ENCODE measurements at places on chromosomes 7 and 10.
A peak's percentile ranks its signal among the peaks of the same experiment; 100 is the strongest.

- no peak for DNase-seq
Measured at GRCh38 chr7:105760551-105761447, 115.6 kb downstream of the ATXN7L1 start.

GRCh38 chr10:61169294-61169693 lies 225.3 kb upstream of the RHOBTB1 start:
- no peak for DNase-seq

GRCh38 chr10:132497063-132497680 lies 40.4 kb upstream of the INPP5A start:
- DNase-seq: no peak

GRCh38 chr7:143480501-143480900 lies 2.8 kb downstream of the TAS2R41 start:
- DNase-seq: no peak

GRCh38 chr10:61285749-61286148 lies 167.4 kb downstream of the TMEM26 start:
- no peak for DNase-seq

GRCh38 chr7:151851145-151851751 lies 25.7 kb downstream of the PRKAG2 start:
- no peak for DNase-seq

GRCh38 chr10:80535671-80536360 lies 1.9 kb upstream of the SH2D4B start:
- peak; percentile 37 for DNase-seq

- no peak for DNase-seq
Measured at GRCh38 chr10:119398996-119399395, 143.5 kb downstream of the RGS10 start.

GRCh38 chr7:36951257-36951697 lies 227.0 kb upstream of the AOAH start:
- no peak for DNase-seq

GRCh38 chr10:119243488-119243887 lies 36.1 kb downstream of the GRK5 start:
- DNase-seq: no peak

GRCh38 chr7:158887594-158887993 lies 31.2 kb downstream of the DYNC2I1 start:
- no peak for DNase-seq

- DNase-seq: no peak
Measured at GRCh38 chr7:70919481-70920073, 212.4 kb upstream of the GALNT17 start.

- DNase-seq: no peak
Measured at GRCh38 chr10:77034795-77035194, 602.8 kb downstream of the KCNMA1 start.

DNA sequence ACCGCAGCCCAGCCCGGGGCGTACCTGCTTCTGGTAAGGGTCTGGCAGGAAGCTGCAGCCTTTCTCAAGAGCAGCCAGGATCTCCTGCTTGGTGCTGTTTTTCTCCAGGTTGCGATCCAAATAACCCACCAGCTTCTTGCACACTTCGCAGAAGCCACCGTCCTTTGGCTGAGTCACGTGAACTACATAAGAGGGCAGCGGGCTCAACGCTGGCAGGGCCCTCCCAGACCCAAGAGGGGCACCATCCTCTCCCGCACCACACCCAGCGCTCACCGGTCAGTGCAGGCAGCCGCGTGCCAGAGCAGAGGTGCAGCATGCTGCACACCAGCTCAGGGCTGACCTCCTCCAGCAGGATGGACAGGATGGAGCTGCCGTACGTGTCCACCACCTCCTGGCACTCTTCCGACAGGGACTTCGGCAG lies 31.6 kb downstream of the PSAP start:
- no peak for DNase-seq

DNA sequence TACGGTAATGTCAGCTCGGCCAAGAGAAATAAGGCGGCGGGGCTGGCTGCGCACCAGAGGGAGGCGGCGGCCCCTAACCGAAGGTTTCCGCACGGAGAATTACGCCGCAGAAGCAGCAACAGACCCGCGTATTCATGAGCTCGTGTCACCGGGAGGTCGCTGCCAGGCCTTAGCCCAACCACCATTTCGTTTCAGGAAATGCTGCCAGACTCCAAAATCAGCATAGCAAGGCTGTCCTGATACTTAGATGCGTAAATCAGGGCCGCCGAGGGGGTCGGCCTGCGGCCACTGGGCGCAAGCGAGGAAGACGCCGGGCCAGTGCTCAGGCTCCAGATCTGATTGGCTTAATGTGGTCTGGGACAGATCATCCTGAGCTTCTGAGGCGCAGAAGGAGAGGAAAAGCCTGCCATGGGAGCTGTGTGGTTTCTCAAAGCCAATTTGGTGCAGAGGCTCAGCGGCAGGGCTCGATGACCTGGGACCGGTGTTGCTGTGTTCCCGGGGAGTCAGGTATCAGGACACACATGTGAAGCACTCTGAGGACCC lies 247.9 kb downstream of the BAMBI start:
- DNase-seq: no peak

- no peak for DNase-seq
Measured at GRCh38 chr7:76220185-76221057, 18.7 kb downstream of the SRRM3 start.

GRCh38 chr10:78211561-78212051 lies 177.9 kb downstream of the RPS24 start:
- no peak for DNase-seq

GRCh38 chr7:66421830-66422475 lies 206.7 kb upstream of the KCTD7 start:
- no peak for DNase-seq

DNA sequence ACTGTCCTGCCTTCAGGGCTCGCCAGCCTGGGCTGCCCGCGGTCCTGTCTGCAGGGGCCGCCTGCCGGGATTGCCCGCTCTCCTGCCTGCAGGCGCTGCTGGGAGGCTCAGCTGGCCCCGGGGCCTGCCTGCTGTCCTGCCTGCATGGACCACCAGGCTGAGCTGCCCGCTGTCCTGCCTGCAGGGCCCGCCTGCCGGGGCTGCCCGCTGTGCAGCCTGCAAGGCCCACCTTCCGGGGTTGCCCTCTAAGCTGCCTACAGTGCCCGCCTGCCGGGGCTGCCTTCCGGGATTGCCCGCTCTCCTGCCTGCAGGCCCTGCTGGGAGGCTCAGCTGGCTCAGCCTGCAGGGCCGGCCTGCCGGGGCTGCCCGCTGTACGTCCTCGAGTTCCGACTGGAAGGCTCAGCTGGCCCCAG lies 164.4 kb downstream of the GLRX3 start:
- no peak for DNase-seq

DNA sequence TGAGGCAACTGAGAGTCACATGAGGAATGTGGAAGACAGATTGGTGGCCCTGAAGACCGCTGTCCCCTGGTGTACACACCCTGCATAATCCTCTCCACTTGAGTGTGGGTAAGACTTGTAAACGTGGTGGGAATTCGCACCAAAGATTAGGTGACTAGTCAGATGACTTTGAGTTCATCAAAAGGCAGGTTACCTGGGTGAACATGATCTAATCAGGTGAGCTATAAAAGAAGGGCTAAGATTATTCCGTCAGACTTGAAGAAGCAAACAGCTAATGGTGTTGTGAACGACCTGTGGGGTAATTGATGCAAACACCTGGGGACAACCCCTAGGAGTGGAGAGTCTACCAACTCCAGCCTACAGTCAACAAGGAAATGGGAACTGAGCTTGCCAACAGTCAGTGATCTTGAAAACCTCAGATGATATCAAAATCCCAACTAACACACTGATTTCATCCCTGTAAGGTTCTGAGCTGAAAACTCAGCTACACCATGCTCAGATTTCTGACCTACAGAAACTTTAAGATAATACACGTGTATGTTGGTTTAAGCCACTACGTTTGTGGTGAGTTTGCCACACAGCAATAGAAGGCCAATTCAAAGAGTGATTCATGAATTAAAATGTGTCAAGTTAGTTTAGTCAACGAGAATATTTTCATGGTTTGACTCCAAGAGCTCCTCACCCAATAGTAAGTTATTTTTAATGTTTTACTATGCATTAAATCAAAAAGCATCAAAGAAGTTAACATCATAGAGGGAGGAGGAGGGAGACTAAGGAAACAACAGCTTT lies 16.7 kb downstream of the PRTFDC1 start:
- DNase-seq: no peak

DNA sequence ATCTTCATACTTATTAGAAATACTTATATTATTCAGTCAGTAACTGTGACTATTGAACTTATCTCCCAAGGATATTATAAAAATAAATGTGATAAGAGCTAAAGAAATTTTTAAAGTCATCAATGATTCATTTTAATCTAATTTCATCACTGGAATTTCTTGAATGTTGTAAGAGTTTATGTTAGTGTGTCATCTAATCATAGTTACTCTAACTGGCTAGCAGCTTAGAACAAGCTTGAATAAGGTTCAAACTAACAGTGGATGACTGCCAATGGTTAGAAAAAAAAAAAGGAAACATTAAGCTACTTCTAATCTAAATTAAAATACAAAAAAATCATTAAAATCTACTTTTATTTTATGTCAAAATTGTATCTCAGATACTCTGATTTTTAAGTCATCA lies 1066.3 kb downstream of the CNTNAP2 start:
- no peak for DNase-seq

- no peak for DNase-seq
Measured at GRCh38 chr7:94406696-94407095, 12.0 kb downstream of the COL1A2 start.

- peak; percentile 34 for DNase-seq
Measured at GRCh38 chr10:26441491-26442214, 3.5 kb downstream of the APBB1IP start.

DNA sequence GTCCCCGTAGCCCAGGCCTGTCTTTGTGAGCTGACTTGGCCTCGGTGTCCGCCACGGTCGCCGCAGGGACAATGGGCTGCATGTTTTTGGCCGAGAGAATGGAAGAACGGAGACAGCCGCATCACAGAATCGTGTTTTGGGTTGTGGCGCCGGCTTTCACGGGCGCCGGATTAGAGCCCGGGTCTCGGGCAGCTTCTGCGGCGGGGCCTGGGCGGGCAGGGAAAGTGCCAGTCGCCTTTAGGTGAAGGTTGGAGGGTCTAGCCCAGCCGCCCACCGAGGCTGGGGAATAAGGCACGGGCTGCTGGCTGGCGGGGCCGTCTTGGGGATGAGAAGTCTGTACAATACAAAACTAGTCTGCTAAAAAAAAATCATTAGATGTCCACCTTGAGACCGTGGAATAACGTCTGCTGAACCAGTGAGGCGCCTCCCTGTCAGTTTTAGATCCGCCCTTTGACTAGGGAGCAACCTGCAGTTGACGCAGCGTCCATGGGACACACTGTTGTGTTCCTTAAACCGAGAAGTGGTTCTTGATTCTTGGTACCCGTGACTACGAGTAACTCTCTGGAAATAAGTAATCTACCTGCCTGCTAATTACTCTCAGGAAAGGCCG lies 577 bp downstream of the DNAJB9 start:
- peak; percentile 30 for DNase-seq

DNA sequence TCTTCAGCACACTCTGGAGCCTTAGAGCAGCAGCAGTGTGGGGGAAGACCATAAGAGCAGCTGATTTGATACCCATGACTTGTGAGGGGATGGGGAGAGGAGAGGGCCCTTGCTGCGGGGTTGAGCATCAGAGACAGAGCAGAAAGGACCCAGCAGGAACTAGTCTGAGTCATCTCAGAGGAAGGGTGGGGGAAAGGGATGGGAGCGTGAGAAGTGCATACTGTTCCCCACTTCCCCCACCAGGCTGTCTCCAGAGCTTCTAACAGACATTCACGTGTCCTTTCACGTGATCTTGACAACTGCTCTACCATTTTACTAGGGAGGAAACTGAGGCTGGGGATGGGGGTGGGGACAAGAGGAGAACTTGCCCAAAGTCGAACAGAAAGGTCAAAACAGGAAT lies 38.7 kb downstream of the FAM241B start:
- DNase-seq: no peak

DNA sequence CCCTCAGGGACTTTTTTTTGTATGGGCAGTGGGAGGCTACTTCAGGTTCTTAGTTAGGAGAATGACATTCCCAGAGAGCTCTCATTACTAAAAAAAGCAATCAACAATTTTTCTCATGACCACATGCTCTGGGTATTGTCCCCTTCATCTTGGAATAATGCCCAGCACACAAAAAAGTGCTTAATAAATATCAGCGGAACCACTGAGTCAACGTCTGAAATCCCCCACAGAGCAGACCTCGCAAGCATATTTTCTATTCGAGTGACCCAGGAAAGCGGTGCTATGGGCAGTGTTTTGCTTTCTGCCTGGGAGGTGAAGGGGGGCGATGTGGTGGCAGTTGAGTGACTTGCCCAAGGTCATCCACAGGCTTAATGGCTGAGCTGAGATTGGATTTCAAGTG lies 493.4 kb upstream of the ZMIZ1 start:
- DNase-seq: no peak

GRCh38 chr10:10317151-10317550 lies 700.5 kb upstream of the CELF2 start:
- DNase-seq: no peak

DNA sequence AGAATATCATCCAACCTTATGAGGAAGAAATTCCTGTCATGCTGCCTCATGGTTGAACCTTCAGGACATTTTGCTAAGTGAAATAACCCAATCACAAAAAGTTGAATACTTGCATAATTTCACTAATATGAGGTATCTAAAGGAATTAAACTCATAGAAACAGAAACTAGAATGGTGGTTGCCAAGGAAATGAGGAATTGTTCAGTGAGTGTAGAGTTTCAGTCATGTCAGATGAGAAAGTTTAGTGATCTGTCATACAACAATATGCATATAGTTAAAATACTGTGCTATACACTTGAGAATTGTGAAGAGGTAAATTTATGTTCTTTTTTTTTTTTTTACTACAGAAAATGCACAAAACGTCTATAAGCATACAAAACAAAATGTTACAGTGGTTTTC lies 60.7 kb downstream of the R3HCC1L start:
- no peak for DNase-seq

- DNase-seq: no peak
Measured at GRCh38 chr10:110684800-110685446, 40.8 kb downstream of the RBM20 start.

DNA sequence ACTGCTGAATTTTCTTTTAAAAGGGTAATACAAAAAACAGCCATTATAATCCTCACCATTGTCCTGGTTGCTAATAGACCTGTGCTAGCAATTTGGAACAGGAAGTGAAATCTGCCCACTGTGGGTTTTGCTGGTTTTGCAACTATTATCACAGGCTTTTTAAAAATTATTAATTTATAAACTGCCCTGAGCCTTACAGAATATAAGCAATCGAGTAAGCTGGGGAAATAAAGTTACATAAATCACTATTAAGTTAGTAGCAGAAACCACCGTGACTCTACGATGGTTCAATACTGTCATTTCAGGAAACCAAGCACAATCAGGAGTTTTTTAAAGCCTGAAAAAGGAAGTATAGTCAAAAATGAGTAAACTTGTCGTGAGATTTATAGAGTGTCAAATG lies 62.3 kb downstream of the TMEM26 start:
- no peak for DNase-seq

- no peak for DNase-seq
Measured at GRCh38 chr10:108454224-108454623, 1289.7 kb upstream of the SORCS1 start.

All from T-helper 1 cell (primary cell).